CD8-positive, alpha-beta memory T cell (primary cell): ENCODE measurements at places on chromosomes 12 and 14. TPM values are rescaled to one million over a fixed set of nuclear protein-coding genes. Genes with fewer than 3 reads are reported as not detected.

DNA sequence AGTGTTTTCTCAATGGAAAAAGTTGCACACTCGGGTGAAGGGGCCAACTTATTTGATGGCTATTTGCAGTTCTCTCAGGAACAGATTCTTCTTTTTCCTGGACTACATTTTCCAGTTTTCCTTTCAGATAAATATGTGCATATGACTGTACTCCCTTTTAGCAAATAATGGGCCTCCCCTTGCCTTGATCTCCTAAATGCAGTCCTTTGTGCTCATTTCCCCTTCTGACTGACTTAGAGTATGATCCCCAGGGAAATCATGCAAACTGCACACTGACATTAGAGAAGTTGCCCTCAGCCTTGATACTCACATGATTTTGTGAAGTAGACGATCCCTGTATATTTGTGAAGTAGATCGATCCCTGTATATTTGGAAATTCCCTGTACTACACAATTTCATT is 492.9 kb upstream of the NOVA1 start:
- DNase-seq: no peak

Gene GPD1
- 0.55 TPM for total RNA-seq

GRCh38 chr12:63995512-63995911 is 151.0 kb downstream of the SRGAP1 start:
- DNase-seq: no peak

DNA sequence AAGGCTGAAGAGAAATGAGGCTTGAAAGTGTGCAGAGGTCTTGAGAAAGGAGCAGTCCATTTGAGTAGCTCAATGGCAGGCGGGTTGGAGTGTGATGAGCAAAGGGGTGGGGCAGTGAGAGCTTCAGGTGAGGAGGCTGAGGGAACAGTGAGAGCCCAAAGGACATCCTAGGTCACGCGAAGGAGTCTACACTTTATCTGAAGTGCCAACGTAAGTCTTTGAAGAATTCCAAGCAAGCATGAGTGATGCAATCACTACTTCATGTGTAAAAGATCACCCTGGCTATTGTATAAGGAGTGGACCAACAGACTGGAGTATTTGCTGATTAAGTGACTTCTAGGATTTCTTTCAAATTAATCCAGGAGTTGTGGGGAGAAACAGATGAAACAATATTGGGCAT is 159.9 kb upstream of the HIF1A start:
- no peak for DNase-seq

DNA sequence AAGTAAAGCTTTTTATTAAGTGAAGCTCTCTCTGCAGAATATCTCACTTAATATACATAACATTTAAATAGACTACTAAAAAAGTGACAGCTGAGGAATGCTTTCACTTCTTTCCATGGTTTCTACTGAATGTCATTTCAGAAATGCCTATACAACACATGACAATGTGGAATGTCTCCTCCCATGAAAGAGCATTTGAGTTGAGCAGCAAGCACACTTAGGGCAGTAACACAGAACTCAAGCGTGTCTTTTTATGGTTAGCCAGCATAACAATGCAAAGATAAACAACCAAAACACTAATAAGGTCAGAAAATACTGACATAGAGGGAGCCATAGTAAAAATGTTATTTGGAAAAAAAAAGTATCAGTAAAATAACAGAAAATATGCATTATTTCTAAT is 9.4 kb downstream of the PPP1R12A start:
- no peak for DNase-seq

Gene SPIC
- not detected for total RNA-seq

GRCh38 chr14:21987937-21988336 is 314.3 kb upstream of the OR4E1 start:
- no peak for DNase-seq
